NCI-H510A (cell line): ENCODE measurements at places on chromosomes 4 and X.

DNA sequence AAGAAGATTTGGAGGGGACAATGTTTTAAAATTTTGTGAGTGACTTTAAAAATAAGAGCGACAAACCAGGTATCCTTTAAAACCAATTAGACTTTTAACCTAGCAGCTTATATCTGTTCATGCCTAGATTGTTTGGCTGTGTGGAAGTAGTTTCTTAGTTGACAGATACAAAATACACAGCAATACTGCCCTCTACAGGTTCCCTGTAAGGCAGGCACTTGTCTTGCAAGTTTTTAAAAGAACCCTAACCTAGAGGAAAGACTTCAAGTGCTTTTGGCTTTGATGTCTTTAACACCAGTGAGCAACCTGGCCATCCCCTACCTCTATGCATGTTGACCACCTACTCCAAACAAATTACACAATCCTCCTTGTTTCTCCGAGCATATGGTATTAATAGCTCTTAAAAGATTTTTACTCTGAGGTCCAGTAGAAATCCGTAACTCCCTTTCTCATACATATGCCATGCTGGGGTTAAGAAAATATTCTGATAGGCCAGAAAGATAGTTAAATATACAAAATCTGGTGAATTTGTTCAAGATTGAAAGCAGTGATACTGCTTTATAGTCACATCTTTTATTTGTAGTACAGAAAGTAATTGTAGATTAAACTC, 273.0 kb downstream of the ARHGAP24 start:
- peak; percentile 33 for DNase-seq

DNA sequence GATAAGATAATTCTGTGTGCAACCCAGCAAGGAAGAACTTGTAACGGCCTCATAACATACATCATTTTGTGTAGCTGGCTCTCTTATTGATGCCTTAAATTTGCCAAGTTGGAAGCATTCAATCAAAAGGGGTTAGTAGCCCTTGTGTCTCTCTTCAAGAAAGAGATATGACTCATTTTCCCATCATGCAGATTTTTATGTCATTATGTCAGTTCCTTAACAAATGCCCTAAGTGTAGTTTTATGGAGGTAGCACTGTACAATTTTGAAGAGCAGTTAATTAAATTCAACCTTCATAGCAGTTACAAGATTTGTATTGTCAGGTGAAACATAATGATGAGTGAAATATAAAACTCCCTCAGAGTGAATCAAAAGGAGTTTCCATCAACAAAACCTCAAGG, 215.6 kb downstream of the GRIA3 start:
- DNase-seq: no peak

DNA sequence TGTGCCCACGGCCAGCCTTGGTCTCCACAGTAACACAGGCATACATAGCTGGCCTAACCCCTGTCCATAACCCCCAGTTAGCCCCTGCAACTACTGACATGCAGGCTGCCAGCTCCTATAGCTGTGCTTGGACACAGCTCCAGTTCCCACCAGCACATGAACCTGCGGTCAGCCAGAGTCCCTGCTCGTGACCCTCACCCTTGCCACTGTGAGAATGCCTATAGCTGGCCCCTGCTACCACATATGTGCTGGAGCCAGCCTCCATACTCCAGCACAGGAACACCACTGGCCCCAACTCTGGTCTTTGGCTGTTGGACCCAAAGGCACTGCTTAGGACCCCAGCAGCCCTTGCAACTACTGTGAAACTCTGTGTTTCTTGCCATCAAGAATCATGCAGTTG, 930.9 kb downstream of the ADGRL3 start:
- no peak for DNase-seq

GRCh38 chrX:71111141-71111843, at the start of gene IL2RG:
Gene IL2RG (minus strand): TSS chrX:71111577. CDS start chrX:71111539, 38 bp downstream.
- DNase-seq: no peak

DNA sequence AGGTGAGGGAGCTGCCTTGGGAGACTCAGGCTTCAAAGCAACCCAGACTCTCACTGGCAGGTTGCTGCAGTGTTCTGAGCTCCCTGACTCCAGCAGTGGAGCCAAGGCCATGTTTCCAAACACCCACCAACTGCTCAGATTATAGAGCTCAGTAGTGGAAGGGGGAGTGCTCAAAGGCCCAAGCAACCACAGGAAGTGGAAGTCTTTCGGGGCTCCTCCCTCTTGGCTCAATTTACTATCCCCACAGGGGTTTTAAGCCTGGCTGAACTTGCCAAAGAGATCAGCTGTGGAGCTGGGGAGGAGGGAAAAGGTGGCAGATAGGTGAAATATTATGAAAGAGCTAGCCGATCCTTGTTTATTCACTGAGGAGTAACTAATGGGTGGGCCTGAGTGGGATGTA, 82.5 kb downstream of the HPRT1 start:
- no peak for DNase-seq

DNA sequence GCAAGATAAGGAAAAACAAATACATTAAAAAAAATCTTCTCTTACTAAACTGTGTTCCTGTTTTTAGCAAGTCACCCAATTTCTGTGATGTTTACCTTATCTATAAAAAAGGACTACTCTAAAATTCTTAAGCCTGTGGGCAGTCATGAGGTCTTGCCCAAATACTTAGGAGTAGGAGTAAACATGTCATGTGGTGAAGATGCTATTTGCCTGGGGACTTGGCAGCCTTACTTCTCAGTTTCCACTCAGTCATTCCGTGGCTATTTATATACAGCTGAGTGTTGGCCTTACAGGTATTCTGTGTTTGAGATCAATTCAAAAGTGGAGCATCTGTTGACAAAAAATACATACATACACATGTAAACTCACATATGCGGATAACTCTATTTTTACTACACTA, 89.9 kb upstream of the TLR2 start:
- no peak for DNase-seq

- no peak for DNase-seq
These were observed 19.7 kb downstream of the NHSL2 start for GRCh38 chrX:71930298-71930697.

DNA sequence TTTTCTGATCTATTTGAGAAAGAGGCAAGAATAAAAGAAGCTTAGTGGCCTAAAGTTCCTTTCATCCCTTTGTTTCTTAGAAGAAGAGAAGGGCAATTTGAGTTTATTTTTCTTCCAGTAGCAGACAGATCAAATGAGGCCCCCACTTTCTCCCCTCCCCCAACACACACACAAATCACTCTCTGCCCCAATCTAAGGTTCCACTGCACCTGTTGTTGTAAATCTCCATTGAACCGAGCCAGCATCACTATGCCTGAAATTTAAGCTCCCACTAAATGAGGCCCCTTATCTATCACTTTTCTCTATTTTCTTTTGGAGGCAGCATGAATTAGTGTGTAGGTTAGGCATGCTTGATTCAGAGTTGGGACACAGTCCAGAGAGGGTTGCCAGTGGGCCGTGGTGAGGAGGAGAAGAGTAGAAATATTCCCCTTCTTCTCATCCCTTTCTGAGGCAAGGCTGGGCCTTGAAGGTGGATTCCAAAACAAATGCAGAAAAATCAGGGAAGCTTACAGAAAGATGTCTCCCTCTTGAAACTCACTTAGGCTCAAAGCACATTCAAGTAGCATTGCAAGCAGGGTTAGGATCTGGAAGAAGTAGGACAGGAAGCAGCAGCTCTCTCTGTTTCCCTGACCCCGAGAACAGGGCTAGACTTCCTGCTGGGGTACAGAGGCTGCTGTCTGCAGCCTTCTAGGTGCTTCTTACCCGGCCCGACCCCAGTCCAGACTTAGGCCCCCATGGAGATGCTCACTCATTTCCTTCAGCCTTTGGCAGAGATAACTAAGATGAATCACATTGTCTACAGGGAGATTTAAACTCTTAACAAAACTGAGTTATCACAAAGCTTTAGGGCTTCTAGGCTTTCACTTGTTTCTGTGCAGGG, 70.7 kb downstream of the RASL11B start:
- DNase-seq: no peak
